ENCODE measurements at places on chromosomes 6 and 20. TPM values are rescaled to one million over a fixed set of nuclear protein-coding genes. Genes with fewer than 3 reads are reported as not detected.

Gene TBX18
- total RNA-seq: 5.4 TPM

Gene GPR63
- total RNA-seq: 8.6 TPM

Gene FAM217A
- total RNA-seq: not detected

Gene PRR18
- total RNA-seq: 0.25 TPM

Gene ELOVL4
- 30.0 TPM for total RNA-seq

Gene FILIP1
- total RNA-seq: 1.5 TPM

Gene MICB
- total RNA-seq: 0.25 TPM

Gene PPP1R3D
- total RNA-seq: 1.7 TPM

Gene VIP
- 3.0 TPM for total RNA-seq

Gene HLA-DRB5
- total RNA-seq: not detected

Gene PCK1
- under 0.01 TPM for total RNA-seq

Gene TMEM242
- total RNA-seq: 11.6 TPM

Gene ARFGEF2
- total RNA-seq: 20.7 TPM

Gene HSD17B8
- 1.5 TPM for total RNA-seq

Gene CCHCR1
- total RNA-seq: 6.1 TPM

Gene GABRR1
- not detected for total RNA-seq

Gene ID4
- total RNA-seq: 76.7 TPM

Gene BNIP5
- total RNA-seq: 0.25 TPM

Gene BPIFB4
- not detected for total RNA-seq

Gene C20orf144
- not detected for total RNA-seq

Gene KCNK16
- total RNA-seq: not detected

Gene THBS2
- 11.3 TPM for total RNA-seq

Gene FRK
- 0.49 TPM for total RNA-seq

Gene TRIM40
- not detected for total RNA-seq

Gene FAM162B
- 1.2 TPM for total RNA-seq

Gene FAM209A
- not detected for total RNA-seq

Gene FOXC1
- total RNA-seq: 6.9 TPM

Gene ANGPT4
- total RNA-seq: not detected

Gene PTCRA
- total RNA-seq: not detected

Gene OR12D3
- not detected for total RNA-seq

Gene UBD
- 0.25 TPM for total RNA-seq

Gene ADAM33
- total RNA-seq: 2.0 TPM

Gene IRAK1BP1
- 15.0 TPM for total RNA-seq

Gene KIAA1586
- total RNA-seq: 66.1 TPM

Gene APCDD1L
- not detected for total RNA-seq

Gene PLN
- total RNA-seq: 0.74 TPM

Gene PAK5
- total RNA-seq: 36.1 TPM

Gene LY6G6D
- 0.74 TPM for total RNA-seq

Gene REM1
- total RNA-seq: not detected

Gene HDGFL1
- under 0.01 TPM for total RNA-seq

Gene HLA-DQB2
- not detected for total RNA-seq

Gene RAE1
- 30.0 TPM for total RNA-seq

Gene ZSWIM3
- 8.6 TPM for total RNA-seq

Gene TNFRSF21
- total RNA-seq: 33.9 TPM

Gene SLA2
- total RNA-seq: under 0.01 TPM

Gene CALHM5
- total RNA-seq: 0.25 TPM

Gene PLA2G7
- 1.5 TPM for total RNA-seq

Gene EPPIN
- not detected for total RNA-seq

Gene LSM14B
- total RNA-seq: 58.5 TPM

Gene ZNF318
- total RNA-seq: 15.0 TPM

Gene DPPA5
- not detected for total RNA-seq

Gene C4B
- total RNA-seq: 14.5 TPM

Gene OPN5
- total RNA-seq: not detected

Gene TFAP2D
- total RNA-seq: 0.49 TPM

All from temporal lobe (tissue), 4 donors.